Psoas muscle (tissue), 8 donors: ENCODE measurements at places on chromosomes 7 and 10. TPM values are rescaled to one million over a fixed set of nuclear protein-coding genes. Genes with fewer than 3 reads are reported as not detected.

DNA sequence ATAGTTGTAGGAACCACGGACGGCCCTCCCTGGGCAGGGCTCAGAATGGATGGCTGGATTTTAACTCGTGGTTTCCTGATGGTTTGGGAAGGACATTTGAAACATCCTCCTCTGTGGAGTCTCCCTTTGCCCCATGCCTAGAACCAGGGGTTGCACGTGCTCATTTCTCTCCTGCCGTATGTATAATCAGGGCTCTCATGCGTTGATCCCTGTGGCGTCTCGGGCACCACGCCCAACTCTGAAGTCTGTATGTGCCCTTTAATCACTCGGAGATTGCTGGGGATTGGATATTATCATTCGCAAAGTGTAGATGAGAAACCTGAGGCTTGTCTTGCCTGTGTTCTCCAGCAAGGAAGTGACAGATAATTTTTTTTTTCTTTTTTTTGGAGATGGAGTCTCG, 257.1 kb downstream of the CAMK1D start:
- no peak for DNase-seq

GRCh38 chr10:18439601-18440000, 211.8 kb downstream of the NSUN6 start:
- no peak for DNase-seq

RADIL gene
- polyA plus RNA-seq, result 3.8 TPM

DNA sequence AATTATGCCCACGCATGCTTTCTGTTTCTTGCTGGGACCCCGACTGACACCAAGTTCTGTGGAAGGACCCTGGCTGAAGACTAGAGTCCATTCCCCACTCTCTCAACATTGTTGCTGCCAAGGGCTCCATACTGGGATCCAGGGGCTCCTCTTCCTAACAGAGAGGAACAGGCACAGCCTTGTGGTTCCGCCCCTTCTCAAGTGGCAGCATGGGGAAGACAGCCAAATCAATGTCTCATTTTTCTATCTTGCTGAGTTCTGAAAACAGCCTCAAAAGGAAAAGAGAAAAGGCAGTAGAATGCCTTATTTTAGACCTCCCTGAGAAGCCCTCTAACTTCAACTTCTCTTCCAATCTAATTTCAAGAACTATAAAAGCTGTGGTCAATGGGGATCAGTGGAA, 23.7 kb upstream of the LAMB1 start:
- DNase-seq, result no peak

DNA sequence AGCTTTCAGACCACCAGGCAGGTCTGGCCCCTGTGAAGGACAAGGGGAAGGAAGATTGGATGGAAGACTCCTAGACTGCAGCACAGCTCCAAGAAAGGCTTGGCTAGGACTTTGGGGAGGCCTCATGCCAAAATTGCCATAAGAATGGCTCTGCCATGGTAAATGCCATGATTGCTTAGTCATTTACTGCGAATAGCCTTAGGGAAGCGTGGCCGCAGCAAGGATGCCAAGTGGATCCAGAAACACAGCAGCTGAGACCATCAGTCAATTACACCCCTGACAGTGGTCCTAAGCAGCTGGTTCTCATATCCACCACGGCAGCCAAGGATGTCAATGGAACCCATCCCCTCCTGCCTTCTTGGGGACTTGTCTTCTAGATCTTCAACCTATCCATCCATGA, 88.2 kb upstream of the AUTS2 start:
- DNase-seq, result no peak

DNA sequence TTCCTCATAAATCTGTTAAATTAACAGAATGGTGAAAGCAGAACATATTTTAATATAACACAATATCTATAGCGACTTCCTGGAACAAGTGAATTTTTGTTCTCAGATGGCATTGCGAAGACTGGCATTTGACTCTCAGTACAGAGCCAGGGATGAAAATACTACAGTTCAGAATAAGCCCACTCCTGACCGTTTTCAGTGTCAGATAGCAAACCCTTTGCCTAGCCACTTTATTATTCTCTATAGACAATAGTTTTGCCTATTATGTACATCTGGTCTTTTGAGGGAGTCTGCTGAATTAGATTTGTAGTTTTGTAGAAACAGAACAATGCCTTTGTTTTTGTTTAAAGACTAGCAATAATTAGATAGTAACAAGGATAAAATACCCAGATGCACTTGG, 2.3 kb downstream of the MINPP1 start:
- no peak for DNase-seq
